Cardiac muscle cell (in vitro differentiated cells and primary cell): ENCODE measurements at places on chromosomes 11 and 22. TPM values are rescaled to one million over a fixed set of nuclear protein-coding genes. Genes with fewer than 3 reads are reported as not detected.

GRCh38 chr22:49979587-49980264 is 19.2 kb downstream of the PIM3 start:
- DNase-seq, result peak; percentile 60

DNA sequence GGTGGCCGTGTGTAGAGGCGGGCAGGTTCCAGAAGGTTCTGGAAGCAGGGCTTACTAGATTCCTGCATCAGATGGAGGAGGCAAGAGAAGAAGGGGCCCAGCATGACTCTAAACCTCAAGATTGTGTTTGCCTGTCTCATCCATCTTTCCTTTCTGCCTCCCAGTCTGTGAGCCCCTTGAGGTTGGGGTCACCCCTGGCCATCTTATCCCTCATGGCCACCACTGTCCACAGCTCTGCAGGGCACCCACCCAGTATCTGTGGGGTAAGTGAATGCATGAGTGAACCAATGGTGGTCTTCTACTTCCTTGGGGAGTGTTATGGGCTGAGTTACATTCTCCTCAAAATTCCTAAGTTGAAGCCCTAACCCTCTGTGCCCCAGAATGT is 79.3 kb downstream of the MYEOV start:
- DNase-seq, result no peak

DNA sequence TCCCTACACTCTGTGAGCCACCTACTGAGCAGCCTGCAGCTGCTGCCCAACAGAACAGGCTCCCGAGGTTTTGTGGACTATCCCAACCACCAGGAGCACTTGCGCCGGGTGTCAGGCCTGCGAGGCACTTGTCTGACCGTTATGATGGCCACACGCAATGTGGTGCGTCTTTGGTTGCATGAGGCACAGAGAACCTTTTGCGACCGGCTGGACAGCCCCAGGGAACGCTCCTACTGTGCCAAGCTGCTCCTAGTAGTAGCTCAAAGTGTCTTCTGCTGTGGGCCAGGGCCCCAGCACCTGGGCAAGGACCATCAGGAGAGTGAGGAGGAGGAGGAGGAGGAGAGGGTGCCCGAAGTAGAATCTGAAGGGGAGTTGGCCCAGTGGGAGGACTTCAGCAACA is 46.4 kb downstream of the RRP8 start:
- no peak for DNase-seq

DNA sequence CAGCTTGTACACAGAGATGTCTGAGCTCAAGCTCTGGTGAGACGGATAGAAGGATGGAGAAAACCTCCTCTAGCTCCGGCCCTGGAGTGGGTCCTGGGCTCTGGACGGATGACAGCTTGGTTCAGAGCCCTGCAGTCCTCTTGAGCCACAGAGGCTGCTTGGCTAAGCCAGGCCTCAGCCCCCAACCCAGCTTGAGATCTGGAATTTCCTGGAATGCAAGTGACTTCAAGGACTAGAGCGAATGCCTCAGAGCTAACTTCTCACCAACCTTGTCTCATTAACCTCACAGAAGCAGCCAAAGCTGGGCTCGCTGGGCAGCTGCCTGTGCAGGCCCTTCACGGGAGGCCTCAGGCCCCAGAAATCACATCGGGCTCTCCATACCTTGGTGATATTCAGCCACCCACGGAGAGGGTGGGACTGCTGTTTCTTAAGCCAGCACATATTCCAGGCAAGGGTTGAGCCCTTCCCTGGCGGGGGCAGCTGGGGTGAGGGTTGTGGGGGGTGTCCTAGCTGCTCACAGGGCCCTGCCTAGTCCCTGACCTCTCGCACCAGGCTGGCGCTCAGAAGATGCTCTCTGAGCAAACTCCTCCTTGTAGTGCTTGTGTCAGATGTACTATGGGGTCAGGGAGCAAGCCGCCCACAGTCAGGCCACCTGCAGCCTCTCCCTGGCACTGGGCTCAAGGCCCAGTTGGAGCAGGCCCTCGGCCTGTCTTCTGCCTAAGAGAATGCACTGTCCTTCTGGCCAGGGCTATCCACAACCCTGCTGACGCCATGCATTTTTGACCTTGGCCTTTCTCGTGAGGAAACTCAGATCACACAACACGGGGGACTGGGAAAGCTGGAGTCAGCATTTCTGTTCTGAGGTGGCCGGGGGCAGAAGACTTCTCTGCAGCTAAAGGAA is 73.6 kb upstream of the TTLL12 start:
- no peak for DNase-seq

- no peak for DNase-seq
These were observed 570 bp upstream of the TPCN2 start for GRCh38 chr11:69048031-69048693.

- DNase-seq, result no peak
These were observed 230.6 kb upstream of the NCAM1 start for GRCh38 chr11:112730591-112730990.

DNA sequence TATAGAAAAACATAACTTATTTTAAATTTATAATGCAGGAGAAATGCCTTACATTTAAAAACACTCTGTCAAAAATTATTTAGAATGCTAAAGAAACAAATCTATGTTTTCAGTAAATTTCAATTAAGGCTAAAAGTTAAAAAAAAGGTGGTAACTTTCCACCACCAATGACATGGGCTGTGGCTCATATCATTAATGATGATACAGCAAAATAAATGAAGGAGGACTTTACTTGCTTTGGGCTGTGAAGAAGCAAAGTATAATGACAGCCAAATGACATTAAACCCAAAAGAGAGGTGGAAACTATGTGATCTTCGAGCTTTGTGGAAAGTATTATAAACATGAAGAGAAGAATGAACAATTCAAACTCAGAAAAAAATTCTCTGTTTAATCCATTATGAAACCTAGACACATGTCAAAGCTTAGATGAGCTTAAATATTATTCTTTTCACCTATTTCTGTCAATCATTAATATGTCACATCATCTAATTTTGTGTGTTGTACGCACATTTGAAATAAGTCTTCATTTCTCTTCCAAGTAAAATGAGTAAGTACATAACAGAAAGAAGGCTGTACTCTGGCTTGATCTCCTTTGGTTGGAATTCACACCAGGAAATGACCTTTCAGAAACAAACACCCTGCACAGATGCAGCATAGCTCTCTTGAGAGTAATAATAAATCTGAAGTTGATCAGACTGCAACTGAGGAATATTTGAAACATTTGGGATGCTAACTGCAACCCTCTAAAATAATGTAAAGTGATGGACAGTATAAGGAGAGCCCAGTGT is 265.8 kb downstream of the TTC28 start:
- peak; percentile 36 for DNase-seq

GRCh38 chr11:3786781-3787428 is 10.4 kb downstream of the NUP98 start:
- DNase-seq, result no peak

DNA sequence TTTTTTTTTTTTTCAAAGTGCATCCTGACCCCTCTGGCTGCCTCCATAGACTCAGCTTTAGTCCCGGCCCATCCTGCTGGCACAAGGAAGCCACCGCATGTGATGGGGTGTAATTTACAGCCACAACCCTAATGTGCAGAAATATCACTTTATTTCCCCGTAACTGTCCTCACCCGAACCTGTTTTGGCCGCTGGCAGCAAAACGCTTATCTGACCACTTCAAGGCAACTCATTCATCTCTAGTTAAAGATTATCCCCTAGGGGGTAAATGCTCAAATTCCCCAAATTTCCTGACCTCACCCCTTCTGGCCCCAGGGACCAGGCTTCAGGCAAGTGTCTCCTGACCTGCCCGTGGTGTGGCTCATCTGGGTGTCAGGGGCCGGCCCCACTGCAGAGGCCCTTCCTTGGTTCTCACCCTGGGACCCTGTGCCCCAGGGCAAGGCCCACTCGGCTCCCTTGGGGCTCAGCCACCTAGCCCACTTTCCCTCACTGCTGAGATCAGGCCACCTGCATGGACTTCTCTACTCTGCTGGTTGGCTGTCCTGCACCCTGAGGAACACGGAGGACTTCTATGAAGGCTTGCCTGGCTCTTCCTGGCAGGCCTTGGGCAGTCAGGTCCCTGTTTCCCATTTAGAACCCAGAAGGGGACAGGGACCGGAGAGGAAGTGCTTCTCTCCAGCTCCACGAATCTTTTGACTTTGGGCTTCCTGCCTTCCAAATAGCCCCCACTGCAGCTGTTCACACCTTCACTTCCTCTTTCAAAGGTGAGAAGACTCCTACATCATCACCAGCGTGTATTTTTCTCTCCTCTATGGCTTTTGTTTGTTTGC is 53.3 kb downstream of the WNT11 start:
- no peak for DNase-seq

The C11orf52 gene
- 5.5 and 7.4 TPM in 2 replicates for total RNA-seq

The UPK2 gene
- total RNA-seq, result 0.89 TPM in 1 of 2 replicates, not detected in the other

DNA sequence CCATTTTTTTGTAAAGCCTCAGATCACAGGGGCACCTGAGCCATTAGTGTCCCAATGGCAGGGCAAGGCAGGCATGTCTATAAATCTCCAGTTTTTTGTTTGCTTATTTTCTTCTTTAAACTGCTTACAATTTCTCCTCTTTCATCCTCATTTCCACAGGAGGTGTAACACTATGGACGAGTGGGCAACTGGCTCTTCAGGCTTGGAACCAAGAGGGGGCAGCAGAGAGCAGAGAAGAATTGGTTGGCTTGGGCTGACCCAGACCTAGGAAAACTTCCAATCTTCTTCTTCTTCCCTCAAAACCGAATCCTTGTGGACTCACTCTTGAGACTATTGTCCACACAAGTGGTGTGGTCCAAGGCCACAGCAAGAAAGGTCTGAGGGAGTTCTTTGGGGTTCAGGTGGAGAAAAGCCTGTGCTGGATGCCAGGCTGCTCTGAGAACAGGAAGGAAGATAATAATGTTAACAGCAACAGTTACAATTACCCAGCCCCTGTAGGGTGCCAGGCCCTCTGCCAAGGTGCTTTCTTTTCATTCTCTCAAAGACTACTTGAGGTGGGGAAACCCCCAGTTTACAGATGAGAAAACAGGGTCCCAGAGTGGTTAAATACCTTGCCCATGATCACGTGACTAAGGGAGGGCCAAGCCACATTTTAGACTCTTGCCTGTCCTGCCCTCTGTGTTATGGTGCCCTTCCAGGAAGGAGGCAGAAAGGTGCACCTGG is 70.7 kb upstream of the E2F8 start:
- peak; percentile 67 for DNase-seq

The ASRGL1 gene
- total RNA-seq, result 6.8 and 6.9 TPM in 2 replicates

DNA sequence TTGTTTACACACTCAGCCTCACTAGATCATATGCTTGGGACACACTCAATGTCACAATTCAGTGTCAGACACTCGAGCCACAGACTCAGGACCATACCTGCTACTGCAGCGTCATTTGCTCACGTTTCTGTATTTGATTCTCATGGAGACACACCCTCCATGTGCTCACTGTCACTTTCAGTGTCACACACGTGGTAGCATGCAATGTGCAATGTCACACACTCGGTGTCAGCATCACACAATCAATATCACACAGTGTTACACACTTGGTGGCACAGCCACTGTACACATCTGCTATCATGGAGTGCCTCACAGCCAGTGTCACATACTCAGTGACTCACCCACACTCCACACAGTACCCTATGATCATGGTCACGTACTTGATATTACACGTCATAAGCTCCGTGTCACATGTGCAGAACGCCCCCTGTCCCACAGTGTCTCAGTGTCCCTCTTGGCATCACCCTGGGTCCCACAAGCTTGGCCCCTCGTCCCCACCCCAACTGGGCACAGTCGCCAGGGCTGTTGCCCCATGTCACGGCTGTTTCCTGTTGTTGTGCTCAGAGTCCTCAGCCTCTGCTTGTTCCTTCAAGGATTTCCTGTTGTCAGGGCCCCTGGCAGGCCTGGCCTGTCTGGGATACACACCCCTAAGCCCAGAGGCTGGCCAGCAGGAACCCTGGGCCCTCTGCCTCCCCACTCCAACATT is 49.6 kb downstream of the PDE2A start:
- DNase-seq, result no peak

- no peak for DNase-seq
These were observed 24.8 kb downstream of the AMOTL1 start for GRCh38 chr11:94793002-94793401.

DNA sequence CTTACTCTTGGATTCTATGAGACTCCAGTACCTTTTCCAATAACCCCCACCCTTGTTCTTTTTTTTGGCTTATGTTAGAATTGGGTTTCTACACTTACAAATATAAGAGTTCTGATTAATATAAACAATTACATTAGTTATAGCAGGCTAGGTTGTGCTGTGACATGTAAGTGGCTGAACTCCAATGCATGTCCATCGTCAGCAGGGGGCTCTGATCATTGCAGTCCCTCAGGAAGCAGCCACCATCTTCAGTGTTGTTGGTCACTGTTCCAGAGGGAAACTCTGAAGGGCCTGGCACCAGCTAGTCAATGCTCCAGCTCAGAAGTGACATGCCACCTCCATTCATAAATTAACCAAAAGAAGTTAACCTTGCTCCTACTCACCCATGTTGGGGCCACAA is 5.6 kb downstream of the LIPT2 start:
- DNase-seq, result no peak

GRCh38 chr11:14380947-14381561 is 22.1 kb upstream of the RRAS2 start:
- peak; percentile 71 for DNase-seq

GRCh38 chr11:100777736-100778135 is 90.6 kb downstream of the ARHGAP42 start:
- no peak for DNase-seq

The ASCL2 gene
- 0.39 TPM in 1 of 2 replicates, not detected in the other for total RNA-seq

- DNase-seq, result peak; percentile 47
These were observed 767 bp downstream of the SLC43A1 start for GRCh38 chr11:57514538-57515331.

The EMID1 gene
- total RNA-seq, result 13.0 and 42.5 TPM in 2 replicates

DNA sequence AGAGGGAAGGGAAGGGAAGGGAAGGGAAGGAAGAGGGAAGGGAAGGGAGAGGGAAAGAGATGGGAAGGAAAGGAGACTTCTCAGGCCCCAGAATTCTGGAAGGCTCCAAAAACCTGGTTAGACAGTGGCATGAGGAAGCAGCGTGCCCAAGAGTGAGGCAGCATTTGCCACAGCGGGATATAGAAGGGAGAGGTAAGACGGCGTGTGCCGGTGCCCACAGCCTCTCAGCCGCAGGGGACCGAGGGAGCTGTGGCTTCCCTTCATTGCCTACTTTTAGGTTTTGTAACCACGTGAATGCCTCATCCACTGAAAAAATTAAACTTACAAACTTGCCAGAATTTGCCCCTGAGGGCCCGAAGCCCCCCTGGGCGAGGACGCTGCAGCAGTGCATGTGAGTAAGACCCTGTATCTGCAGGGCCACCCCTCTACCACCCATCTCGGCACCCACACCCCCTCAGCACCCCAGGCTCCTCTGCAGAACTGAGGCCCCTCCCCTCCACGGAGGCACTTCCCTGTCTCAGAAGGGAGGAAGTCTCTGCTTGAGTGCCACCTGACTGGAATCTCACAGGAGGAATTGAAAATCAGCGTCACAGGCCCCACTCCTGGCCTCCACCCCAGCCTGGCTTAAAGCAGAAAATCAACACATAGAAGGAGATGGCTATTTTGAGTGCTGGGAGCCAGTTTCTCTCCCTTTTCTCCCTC is 58.1 kb downstream of the LINC01488 start:
- no peak for DNase-seq

The ADAMTS8 gene
- 3.1 and 6.6 TPM in 2 replicates for total RNA-seq
